Activated CD4-positive, CD25-positive, alpha-beta regulatory T cell treated with anti-CD3 and anti-CD28 coated beads, Interleukin-2, amount 50 U/mL, for 72 hours (primary cell): ENCODE measurements at places on chromosomes 1 and 21.

DNA sequence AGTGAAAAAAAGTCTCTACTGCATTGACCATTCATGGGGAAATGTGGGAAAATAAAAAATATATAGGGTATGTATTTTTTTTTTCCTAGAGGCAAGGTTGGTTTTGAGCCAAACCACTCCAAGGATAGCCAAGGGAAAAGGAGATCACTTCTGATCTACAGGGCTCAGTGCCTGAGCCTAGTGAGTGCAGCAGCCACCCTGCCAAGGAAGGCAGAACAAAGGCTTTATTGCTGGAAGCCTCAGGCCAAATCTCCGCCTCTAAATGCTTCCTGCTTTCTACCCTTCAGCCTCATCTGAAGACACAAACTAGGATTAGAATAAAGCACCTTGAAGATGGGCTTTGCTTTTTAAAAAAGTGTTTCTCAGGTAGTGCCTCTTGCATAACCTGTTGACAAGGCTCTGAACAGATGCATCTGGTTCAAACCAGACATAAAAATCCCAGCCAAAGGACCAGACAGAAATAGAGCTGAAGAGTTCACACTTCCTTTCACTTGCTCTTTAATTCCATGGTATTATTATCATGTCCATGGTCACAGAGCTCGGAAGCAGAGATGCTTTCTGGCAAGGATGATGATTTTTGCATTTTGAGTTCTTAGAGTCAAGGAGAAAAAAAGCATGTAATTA, 10.5 kb downstream of the C1orf115 start:
- DNase-seq = no peak

GRCh38 chr1:33384040-33384812, 46.7 kb downstream of the PHC2 start:
- no peak for DNase-seq

GRCh38 chr1:4101459-4102161, 201.5 kb upstream of the C1orf174 start:
- no peak for DNase-seq

DNA sequence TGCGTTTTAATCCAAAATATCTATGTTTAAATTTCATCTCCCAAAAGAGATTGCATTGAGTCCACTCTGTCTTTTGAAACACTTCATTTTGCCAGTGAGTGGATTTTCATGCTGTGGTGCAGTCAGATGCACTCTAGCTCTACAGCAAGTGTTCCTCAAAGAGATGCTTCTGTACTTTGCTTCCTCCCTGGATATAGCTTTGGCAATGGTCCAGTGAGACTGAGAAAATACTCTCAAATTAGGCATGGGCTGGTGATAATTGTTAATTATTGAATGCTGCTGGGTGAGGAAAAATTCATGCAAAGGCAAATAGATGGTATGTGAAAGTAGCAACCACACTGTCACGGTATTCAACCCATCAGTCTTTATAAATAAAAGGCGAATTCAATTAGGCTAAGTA, 396.9 kb downstream of the ADGRL2 start:
- no peak for DNase-seq

- no peak for DNase-seq
Measured at GRCh38 chr1:221736714-221737113, 5.2 kb downstream of the DUSP10 start.

DNA sequence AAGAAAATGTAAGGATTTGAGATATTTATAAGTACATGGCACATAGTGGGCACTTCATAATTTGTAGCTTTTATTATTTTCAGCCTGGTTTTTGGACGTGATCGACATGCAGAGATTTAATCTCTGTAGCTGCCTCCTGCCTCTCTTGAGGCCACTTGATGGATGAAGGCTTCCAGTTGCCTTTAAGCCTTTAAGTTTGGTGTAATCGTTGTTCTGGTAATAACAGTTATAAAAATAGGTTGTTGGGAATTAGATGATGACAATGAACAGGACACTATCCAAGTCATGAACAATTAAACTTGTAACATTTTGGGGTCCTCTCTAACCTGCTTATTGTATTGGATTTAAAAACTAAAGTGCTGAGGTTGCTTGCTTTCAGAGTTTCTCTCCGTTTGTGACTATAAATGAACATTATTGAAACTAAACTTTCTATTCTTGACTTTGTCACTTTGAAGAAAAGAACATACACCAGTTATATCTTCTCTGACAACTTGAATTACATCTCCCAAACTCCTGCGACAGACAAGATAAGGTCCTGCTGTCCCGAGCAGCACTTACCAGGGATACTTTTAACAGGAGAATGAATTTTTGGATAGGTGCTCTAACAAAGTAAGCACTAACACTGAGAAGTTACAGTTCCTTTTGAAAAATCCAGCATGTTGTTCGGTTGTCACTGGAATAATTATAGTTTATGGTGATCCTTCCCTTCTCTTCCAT, 295.0 kb downstream of the NFIA start:
- DNase-seq = no peak
